ENCODE measurements at places on chromosomes 4 and X.
A peak's percentile ranks its signal among the peaks of the same experiment; 100 is the strongest.

DNA sequence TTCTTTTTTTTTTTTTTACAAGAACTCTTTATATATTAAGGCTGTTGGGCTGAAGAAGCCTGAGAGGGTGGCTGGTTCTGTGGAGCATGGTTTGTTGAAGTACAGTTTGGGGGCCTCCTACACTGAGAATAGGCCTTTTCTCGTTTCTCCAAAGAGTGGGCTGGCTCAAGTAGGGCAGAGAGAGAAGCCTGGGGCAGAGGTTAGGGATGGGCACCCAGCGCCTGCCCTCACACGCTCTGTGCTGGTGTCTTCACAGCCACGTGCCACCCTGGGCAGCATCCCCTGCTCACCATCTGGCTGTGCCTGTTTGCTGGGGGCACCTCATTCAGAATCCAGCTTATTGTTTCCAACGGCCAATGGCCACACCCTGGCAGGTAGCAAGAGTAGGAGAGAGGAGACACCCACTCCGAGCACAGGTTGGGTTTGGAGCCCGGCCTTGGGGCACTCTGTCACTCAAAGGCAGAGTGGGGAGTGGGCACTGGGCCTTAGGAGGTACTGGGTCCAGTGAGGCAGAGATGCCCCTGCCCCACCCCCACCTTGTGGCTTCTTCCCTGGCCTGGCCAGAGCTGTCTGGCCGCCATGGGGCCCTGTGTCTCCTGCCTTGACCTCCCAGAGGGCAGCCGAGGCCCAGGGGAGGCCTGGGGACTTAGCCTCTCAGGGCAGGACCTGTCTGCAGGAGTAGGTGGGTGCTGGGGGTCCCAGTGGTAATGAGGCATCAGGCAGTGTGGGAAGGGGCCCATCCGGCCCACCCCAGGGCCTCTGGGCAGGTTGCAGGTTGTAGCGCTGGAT is 2.9 kb downstream of the MSANTD1 start:
- no peak for DNase-seq

DNA sequence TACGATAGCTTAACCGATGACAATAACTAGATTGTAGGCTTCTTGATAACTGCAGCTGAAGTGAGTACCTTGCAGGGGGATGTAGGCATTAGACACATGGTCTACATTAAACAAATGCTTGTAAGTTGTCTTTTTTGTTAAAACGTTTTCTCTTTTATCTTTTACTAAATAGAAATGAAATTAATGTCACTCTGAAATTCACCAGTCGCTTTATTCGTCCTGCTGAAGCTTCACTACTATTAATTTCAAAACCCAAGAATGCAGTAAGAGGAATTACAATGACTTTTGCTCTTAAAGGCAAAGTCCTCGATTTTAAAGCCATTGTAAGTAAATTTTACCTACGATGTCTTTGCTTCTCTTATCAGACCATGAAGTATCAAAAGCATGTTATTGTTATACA is 239.7 kb downstream of the CFAP47 start:
- no peak for DNase-seq

DNA sequence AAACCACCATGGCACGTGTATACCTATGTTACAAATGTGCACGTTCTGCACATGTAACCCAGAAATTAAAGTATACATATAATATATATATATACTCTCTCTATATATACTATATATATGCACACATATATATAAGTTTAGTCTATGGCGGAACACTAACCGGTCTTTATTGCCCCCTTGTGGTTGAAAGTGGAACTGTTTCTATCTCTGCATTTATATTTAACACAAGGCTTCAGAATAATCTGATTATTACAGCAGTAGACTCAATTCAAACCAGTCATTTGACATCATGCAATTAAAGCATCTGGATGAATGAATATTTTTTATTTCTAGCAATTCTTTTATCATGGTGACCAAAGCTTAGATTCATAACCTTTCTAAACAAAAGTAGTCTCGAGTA is 14.6 kb downstream of the RAB9B start:
- DNase-seq = peak; percentile 31

GRCh38 chr4:182163180-182163579 is 80.0 kb upstream of the TENM3 start:
- no peak for DNase-seq

Data from glomerular endothelial cell (primary cell).